ENCODE measurements at places on chromosomes 6 and 20.

DNA sequence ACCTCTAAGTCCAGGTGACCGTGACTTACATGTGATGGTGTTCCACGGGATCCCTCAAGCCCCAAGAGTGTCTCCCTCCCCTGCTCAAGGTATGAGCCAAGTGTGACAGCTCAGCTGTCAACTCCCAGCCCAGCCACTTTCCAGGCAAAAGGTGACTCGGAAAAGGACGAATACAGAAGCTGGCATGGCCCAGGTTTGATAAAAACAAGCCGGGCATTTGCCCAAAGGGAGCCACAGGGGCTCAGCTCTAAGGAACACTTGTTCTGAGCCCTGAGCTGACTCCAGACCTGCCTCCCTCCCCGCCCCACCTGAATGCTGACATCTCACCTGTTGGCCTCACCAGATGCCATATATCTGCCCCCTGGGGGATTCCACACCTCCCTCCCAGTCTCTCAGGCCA, 43.0 kb upstream of the BPIFA2 start:
- DNase-seq = no peak

DNA sequence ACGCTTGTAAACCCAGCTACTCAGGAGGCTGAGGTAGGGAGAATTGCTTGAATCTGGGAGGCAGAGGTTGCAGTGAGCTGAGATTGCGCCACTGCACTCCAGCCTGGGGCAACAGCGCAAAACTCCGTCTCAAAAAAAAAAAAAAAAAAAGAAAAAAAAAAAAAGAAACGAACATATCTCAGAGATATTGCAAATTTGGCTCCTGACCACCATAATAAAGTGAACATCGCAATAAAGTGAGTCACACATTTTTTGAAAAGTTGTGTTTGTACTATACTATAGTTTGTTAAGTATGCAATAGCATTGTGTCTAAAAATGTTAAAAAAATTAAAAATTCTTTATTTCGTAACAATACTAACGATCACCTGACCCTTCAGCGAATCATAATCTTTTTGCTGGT, 13.3 kb downstream of the RSPH9 start:
- DNase-seq = no peak

- no peak for DNase-seq
Observed at GRCh38 chr6:37876843-37877242, 57.3 kb downstream of the ZFAND3 start.

DNA sequence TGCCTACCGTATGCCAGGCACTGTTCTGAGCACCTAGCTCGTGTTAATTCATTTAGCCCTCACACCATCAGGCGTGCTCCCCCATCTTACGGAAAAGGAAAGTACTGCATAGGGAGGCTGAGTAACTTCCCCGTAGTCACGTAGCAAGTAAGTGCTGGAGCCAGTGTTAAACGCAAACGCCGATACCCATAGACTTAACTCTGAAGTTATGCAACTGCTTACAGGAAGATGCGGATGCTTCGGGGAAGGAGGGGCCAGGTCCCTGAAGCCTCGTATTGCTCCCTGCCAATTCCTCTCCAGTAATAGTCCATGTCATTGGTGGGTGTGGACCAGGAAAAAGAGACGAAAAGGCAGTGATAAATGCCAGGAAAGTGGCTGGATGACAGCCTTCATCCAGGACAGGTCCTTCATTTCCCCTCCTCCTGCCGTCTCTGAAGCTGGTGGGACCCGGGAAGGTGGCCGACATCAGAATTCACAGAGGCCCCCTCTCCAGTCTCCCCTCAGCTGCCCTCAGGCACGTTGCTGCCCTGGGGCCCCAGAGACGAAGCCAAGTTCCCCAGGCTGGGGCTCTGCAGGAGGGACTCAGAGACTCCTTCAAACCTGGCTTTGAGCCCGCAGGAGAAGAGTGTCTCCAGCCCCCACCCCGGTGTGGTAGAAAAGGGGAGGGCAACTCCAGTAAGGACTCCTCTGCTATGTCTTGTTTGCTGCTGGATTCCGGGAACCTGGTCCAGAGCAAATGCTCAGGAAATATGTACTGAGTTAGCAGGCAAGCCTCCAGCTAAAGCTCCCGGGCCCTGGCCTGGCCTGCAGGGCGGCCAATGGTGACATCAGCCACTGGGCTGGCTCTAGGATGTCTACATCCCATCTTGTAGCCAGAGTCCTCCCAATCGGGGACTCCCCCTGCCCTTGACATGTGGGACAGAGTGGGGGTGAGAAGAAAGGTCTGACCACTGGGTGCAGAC, 37.8 kb downstream of the RAB44 start:
- DNase-seq = no peak

GRCh38 chr20:33673410-33674293, 576 bp downstream of the NECAB3 start:
- DNase-seq = no peak

DNA sequence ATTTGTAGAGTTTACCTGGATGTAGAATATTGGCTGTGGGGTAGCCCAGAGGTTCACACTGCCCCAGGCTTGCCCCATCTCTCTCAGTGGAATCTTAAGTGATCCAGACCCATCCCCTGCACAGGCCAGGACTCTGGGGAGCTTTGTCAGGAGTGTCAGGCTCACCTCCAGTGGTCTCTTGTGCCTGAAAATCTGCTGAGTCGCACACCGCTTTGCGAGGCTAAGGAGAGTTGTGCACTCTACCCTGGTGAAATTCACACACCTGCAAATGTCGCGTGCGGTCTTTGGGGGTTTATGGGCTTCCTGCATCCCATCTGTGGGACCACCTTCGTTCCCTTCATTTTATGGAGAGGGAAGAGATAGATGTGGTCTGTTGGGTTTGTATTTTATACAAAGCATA, 63.6 kb upstream of the KIF25 start:
- DNase-seq = no peak

- no peak for DNase-seq
Observed at GRCh38 chr20:58375759-58376352, 13.2 kb upstream of the VAPB start.

DNA sequence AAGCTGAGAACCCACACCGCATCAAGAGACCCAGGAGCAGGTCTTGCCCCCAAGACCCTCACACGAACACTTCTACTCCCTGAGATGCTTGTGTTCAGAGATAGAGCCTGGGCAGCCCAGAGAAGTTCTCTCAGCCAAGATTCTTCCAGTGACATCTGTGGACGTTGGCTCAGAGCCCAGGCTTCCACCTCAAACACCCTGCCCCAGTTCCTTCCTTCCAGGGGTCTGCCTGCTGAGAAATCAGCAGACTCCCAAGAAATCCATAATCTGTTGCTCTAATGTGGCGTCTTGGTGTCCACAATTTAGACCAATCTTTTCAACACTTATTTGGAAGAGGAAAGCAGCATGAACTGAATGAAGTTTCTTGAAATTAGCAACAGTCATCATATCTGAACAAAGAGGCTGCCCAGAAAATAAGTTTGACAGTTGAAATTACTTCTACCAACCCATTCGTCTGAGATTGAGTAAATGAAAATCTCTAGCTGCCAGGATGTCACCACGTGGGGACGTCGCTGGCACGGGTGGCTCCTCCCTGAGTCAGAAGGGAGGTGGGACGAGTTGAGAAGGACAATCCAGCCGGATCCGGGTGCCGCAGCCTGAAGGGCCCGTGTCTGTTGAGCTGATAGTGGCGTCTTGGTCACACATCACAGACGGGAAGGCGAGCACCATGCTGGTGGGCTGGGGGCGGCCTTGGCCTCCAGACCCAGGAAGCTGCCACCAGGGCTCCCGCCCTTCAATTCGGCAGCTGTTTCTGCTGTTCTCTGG, 400.9 kb downstream of the TAF4 start:
- no peak for DNase-seq

DNA sequence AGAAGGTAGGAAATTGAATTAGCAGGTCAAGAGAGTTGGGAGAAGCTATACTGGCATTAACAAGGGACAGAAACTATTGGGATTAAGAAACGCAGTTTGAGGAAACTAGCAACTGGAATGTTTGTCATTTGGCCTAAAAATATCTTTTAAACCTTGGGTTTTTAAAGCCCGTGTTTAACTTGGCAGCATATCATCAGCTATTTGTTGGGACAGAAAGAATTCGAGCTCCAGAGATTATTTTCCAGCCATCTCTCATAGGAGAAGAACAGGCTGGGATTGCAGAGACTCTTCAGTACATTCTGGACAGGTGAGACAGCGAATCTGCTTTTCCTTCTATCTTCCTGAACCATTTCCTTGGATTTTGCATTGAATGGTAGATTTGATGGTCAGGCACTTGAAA, 17.8 kb downstream of the ACTR5 start:
- DNase-seq = no peak

DNA sequence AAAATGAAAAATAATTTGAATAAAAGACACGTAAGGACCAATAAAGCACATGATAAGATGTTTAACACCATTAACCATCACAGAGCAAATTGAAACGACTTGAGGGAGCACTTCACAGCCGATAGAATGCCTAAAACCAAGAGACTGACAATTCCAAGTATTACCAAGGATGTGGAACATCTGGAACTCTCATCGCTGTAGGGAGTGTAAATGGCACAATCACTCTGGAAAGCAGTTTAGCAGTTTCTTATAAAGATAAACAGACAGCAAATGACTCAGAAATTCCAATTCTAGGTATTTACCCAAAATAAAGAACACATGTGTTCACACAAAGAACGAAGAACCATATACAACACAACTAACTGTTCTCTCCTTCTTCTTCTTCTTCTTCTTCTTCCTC, 8.5 kb upstream of the UBD start:
- no peak for DNase-seq

DNA sequence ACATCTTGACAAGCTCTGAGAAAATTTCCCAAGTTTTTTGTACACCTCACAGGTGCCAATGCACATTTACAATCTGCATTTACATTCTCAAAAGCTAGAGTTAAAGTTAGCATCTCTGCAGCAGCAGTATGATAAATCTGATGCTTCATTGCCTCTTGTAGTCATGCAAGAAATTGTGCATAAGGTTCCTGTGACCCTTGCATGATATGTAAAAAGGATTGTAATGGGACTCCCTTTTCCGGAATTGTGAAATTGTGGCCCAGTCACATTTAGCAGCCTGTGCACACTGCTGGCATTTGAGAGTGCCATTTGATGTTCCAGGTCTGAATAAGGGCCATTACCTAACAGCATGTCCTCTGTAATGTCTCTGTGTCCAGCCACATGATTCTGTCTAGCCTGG, 24.1 kb downstream of the HLA-DRB1 start:
- DNase-seq = no peak

GRCh38 chr6:161921602-161922395, 647.9 kb upstream of the AGPAT4 start:
- no peak for DNase-seq

GRCh38 chr6:128952902-128953301, 70.0 kb downstream of the LAMA2 start:
- DNase-seq = no peak

GRCh38 chr20:37755665-37756064, 61.8 kb downstream of the CTNNBL1 start:
- DNase-seq = no peak

GRCh38 chr6:84428300-84428907, 201.0 kb upstream of the CEP162 start:
- no peak for DNase-seq

GRCh38 chr6:148440016-148440415, 97.4 kb downstream of the SASH1 start:
- DNase-seq = no peak

DNA sequence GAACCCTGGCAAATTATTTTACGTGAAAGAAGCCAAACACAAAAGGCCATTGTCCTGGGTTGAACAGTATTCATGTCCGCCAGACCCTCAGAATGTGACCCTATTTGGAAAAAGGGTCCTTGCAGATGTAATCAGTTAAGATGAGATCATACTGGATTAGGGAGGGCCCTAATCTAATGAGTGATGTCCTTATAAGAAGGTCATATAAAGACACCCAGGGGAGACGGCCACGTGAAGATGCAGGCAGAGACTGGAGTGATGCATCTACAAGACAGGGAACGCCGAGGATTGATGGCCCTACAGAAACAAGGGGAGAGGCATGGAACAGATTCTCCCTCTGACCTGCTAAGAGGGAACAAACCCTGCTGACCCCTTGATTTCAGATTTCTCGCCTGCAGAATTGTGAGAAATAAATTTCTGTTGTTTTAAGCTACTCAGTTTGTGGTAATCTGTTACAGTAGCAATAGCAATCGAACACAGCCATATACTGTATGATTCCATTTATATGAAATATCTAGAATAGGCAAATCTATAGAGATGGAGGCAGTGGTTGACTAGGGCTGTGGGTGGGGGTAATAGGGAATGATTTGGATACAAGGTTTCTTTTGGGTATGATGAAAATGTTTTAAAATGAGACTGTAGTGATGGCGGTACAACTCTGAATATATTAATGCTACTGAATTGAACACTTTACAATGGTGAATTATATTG, 132.9 kb upstream of the NUP153 start:
- DNase-seq = no peak

DNA sequence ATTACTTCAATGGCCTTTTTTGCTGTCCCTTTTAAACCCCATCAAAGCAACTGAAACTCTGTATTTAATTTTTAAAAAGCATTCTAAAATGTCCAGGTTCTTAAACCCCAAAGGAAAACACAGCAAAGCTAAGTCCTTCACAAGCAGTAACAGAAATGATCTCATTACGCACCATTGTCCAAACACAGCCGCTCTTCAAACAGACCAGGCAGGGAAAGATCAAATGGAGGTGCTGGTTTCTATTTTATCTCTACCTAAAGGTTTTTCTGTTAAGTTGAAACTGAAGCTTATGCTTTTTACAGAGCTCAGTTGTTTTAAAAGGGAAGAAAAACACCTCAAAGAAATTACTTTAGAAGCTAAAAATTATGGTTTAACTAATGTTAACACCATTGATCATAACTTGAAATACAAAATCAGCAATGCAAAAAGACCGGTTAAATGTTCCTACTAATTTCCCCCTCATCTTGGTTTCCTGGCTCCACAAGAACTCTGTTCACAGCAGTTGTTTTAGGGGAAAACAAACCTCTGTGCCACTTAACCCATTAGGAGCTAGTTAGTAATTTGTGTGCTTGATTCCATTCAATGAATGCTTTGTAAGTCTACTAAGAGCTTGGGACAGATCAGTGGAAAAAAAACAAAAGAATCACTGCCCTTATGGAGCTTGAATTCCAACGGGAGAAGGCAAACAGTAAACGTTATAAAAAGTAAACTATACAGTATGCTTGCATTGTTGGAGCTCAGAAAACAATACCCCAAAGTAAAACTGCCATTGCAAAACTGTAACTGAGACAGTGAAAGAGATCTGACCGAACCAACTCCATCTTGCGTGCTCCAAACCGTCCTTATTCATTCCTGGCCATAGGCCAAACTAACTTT, 87.4 kb downstream of the CD24 start:
- DNase-seq = no peak

GRCh38 chr20:56429941-56430340, 17.9 kb downstream of the CASS4 start:
- no peak for DNase-seq

Data from iPS DF 19.7 (cell line).